Lower lobe of right lung (tissue), 2 donors: ENCODE measurements at places on chromosomes 12 and 14. TPM values are rescaled to one million over a fixed set of nuclear protein-coding genes. Genes with fewer than 3 reads are reported as not detected.

GRCh38 chr12:1662761-1663439 is 28.0 kb upstream of the ADIPOR2 start:
- H3K4me1 ChIP-seq, result peaks cover 53% of the 10 kb centered on the region
- DNase-seq, result peak; percentile 80
- peak overlapping the region; percentile 76 for H3K27ac ChIP-seq
- peak overlapping the region; percentile 19 for H3K4me3 ChIP-seq
- no peaks in the 10 kb centered on the region for H3K36me3 ChIP-seq

GRCh38 chr14:58430156-58430555 is 2.6 kb downstream of the KIAA0586 start:
- no peak overlapping the region for H3K4me3 ChIP-seq
- no peaks in the 10 kb centered on the region for H3K27me3 ChIP-seq
- H3K27ac ChIP-seq, result no peak overlapping the region
- peaks cover 30% of the 10 kb centered on the region for H3K4me1 ChIP-seq
- DNase-seq, result no peak

- peaks cover 10% of the 10 kb centered on the region for H3K27me3 ChIP-seq
- peaks cover 12% of the 10 kb centered on the region for H3K4me1 ChIP-seq
- no peaks in the 10 kb centered on the region for H3K36me3 ChIP-seq
- no peak overlapping the region for H3K27ac ChIP-seq
Measured at GRCh38 chr12:104963757-104964156, 5.7 kb upstream of the SLC41A2 start.

DNA sequence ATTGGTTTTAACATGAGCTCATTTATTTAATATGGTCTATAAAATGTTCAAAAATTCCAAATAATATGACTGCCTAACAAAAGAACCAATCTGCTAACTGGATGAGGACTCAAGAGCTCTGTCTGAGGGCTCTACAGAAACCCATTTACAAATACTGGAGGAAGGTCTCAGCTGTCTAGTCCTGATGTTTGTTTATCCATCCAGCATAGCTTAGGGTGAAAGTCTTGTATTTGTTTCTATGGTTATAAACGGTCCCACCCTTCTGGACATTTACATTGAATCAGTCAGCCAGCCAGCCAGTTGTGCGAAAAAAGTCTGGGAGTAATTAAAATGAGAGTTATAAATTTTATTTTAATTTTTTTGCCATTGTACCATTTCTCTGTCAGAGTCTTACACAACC is 220.7 kb downstream of the BMP4 start:
- H3K36me3 ChIP-seq, result no peaks in the 10 kb centered on the region
- H3K4me3 ChIP-seq, result no peak overlapping the region
- DNase-seq, result no peak
- H3K4me1 ChIP-seq, result no peaks in the 10 kb centered on the region

GRCh38 chr14:103775506-103775905 is 59.9 kb downstream of the ZFYVE21 start:
- no peak for DNase-seq
- peaks cover 31% of the 10 kb centered on the region for H3K36me3 ChIP-seq
- no peaks in the 10 kb centered on the region for H3K4me1 ChIP-seq
- no peaks in the 10 kb centered on the region for H3K27me3 ChIP-seq

DNA sequence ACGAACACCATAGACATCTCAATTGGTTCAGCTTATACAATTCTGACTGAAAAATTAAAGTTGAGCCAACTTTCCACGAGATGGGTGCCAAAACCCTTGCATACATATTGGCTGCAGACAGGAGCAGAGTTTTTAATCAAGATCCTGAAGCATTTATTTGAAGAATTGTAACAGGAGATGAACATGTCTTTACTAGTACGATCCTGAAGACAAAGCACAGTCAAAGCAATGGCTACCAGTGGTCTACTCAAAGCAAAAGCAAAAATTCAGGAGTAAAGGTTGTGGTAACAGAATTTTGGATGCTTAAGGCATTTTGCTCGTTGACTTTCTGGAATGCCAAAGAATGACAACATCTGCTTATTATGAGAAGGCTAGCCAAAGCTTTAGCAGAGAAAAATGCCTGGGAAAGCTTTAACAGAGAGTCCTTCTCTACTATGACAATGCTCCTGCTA is 20.7 kb downstream of the ZDHHC17 start:
- H3K27ac ChIP-seq, result peak overlapping the region; percentile 31
- no peak overlapping the region for H3K4me3 ChIP-seq
- peaks cover 29% of the 10 kb centered on the region for H3K4me1 ChIP-seq
- no peaks in the 10 kb centered on the region for H3K36me3 ChIP-seq

DNA sequence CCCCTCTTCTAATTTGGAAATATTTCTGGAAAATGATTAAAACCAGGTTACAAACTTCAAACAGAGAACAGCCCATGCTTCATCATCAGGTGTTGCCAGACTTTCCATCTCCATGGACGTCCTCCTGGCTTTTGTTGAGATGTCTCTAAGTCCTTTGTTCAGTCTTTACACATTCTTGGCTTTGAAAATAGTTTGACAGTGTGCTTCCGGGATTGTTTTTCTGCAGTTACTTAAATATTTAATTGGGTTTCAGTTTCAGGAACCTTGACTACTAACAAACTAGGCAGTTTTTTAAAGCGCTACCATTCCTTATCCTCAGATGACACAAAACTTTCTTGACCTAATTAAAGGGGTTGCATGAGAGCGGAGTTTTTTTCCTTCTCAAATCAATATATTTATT is 47.8 kb downstream of the GOLGA5 start:
- DNase-seq, result no peak
- H3K27ac ChIP-seq, result no peak overlapping the region
- no peak overlapping the region for H3K4me3 ChIP-seq
- H3K36me3 ChIP-seq, result peaks cover 54% of the 10 kb centered on the region

DNA sequence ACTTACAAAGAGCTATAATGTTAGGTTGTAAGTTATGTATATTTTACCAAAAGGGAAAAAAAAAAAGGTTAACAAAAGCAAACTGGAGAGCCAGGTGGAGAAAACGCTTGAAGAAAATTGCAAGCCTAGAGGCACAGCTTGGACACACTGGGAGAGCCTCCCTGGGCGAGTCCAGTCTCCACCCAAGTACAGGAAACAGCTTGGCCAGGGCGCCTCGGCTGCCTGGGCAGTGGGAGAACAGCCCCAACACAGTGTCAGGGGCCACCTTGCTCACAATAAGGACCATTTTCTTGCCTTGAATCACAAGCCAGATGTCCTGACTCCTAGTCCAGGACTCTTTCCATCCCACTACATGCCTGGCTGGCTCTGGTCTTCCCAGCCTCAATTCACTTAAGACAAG is 33.3 kb downstream of the TTC7B start:
- H3K27me3 ChIP-seq, result no peaks in the 10 kb centered on the region
- no peak for DNase-seq
- H3K36me3 ChIP-seq, result peaks cover 10% of the 10 kb centered on the region
- H3K4me1 ChIP-seq, result no peaks in the 10 kb centered on the region
- no peak overlapping the region for H3K4me3 ChIP-seq

DNA sequence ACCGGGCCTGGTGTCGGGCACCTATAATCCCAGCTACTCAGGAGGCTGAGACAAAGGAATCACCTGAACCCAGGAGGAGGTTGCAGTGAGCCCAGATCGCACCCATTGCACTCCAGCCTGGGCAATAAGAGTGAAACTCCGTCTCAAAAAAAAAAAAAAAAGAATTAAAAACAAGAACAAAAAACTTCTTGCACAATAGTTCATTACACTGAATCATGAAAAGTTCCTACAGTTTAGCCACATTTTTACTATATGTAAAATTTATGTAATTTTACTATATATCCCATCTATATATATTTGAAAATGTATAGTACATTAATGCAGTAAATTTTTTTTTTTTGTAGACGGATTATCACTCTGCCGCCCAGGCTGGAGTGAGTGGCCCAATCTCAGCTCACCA is 4.6 kb downstream of the ATP5F1B start:
- no peak for DNase-seq
- no peaks in the 10 kb centered on the region for H3K27me3 ChIP-seq
- no peak overlapping the region for H3K27ac ChIP-seq

DNA sequence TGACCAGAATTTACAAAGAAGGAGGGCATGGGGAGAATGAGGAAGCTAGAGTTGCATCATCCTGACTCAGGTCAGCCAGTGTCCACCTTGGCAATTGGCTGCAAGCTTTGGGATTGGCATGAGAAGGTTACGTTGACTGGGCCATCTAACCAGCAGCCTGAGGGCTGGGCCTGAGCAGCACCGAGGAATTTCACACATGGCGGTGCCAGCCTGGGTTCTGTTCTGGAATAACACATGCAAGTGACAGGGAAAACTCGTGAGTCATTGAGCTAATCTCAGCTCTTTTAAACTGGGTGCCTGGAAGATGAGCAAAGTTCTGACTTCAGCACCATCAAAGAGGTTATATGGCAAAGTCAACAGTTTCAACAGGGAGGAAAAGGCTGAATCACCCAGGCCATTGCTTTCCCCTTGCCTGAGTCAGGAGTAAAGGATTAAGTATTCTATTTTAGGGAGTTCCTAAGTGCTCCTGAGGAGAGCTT is 543.2 kb upstream of the TBX3 start:
- H3K4me1 ChIP-seq, result no peaks in the 10 kb centered on the region
- no peak overlapping the region for H3K4me3 ChIP-seq
- no peak overlapping the region for H3K27ac ChIP-seq
- no peaks in the 10 kb centered on the region for H3K36me3 ChIP-seq
- H3K27me3 ChIP-seq, result no peaks in the 10 kb centered on the region

GRCh38 chr12:99901181-99901580 is 83.6 kb downstream of the ANKS1B start:
- no peaks in the 10 kb centered on the region for H3K36me3 ChIP-seq
- DNase-seq, result no peak
- no peak overlapping the region for H3K27ac ChIP-seq
- no peaks in the 10 kb centered on the region for H3K27me3 ChIP-seq
- H3K4me1 ChIP-seq, result no peaks in the 10 kb centered on the region
- H3K4me3 ChIP-seq, result no peak overlapping the region

DNA sequence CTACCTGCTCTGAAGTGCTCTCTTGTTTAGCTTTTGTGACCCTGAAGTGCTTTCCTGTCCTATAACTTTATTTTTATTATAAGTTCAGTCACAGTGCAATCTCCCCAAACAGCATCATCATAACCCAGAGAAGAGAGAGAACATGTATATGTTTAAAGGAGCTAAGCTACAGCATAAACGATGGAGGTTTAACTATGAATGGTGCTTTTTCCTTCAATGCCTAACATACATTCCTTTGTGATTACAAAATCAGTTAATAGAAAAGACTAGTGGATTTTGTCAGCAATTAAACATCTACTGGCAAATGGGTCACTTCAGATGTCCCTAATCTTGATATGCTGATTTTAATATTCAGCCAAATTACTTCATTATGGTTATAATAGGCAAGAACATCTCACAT is 46.4 kb downstream of the ZFYVE21 start:
- H3K27me3 ChIP-seq, result no peaks in the 10 kb centered on the region
- H3K4me3 ChIP-seq, result no peak overlapping the region
- no peak for DNase-seq
- H3K4me1 ChIP-seq, result no peaks in the 10 kb centered on the region

DNA sequence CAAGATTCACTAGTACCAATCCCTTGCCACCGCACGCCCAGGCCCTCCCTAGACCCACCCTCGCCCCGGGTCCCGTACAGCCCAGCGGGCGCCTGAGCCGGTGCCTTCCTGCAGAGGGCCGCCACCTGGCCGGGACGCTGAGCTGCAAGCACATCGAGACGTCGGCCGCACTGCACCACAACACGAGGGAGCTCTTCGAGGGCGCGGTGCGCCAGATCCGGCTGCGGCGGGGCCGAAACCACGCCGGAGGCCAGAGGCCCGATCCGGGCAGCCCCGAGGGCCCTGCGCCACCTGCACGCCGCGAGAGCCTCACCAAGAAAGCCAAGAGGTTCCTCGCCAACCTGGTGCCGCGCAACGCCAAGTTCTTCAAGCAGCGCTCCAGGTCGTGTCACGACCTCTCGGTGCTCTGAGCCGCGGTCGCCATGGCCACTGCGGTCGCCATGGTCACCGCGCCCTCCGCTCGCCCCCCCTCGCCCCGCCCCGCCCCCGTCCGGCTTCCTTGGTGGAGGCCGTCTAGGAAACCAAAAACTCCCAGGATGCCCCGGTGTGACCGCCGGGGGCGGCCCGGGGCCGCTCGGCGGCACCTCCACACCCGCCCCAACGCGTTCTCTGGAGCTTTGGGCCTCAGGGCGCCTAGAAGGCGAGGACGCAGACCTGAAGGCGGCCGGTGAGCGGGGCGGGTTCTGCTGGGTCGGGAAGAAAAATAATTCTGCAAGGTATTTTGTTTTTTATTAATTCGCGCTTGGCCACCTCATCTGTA is 3.7 kb downstream of the REM2 start:
- peak overlapping the region; percentile 68 for H3K27ac ChIP-seq
- H3K36me3 ChIP-seq, result no peaks in the 10 kb centered on the region
- peak overlapping the region; percentile 70 for H3K4me3 ChIP-seq
- peaks cover 26% of the 10 kb centered on the region for H3K4me1 ChIP-seq
- no peaks in the 10 kb centered on the region for H3K27me3 ChIP-seq
- DNase-seq, result peak; percentile 87

GRCh38 chr12:56699020-56699661 is 11.1 kb upstream of the PTGES3 start:
- no peaks in the 10 kb centered on the region for H3K36me3 ChIP-seq
- DNase-seq, result no peak
- H3K4me1 ChIP-seq, result no peaks in the 10 kb centered on the region
- H3K4me3 ChIP-seq, result no peak overlapping the region

- no peaks in the 10 kb centered on the region for H3K27me3 ChIP-seq
- no peak for DNase-seq
- peaks cover 17% of the 10 kb centered on the region for H3K4me1 ChIP-seq
- H3K27ac ChIP-seq, result no peak overlapping the region
- H3K4me3 ChIP-seq, result no peak overlapping the region
Measured at GRCh38 chr14:90656973-90657372, 159.3 kb downstream of the TTC7B start.

- no peak overlapping the region for H3K27ac ChIP-seq
- DNase-seq, result no peak
- no peaks in the 10 kb centered on the region for H3K36me3 ChIP-seq
- peaks cover 5% of the 10 kb centered on the region for H3K27me3 ChIP-seq
Measured at GRCh38 chr14:90091393-90091792, 29.6 kb downstream of the KCNK13 start.

DNA sequence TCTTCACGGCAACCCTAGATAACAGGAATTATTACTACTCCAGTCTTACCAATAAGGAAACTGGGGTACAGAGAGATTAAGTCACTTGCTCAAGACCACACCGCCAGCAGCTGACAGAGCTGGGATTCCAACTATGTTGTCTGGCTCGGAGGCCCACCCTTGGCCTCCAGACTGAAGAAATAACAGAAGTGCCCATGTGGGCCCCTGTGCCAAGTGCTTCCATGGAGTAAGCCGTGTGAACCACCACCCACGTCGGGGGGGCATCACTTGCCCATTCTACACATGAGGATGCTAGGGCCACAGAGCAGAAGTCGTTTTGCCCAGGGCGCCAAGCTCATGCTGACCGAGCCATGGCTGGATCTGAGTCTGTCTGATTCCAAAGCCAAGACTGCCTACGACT is 926 bp upstream of the CMKLR1 start:
- H3K4me1 ChIP-seq, result peaks cover 22% of the 10 kb centered on the region
- DNase-seq, result peak; percentile 53
- H3K27ac ChIP-seq, result peak overlapping the region; percentile 72
- H3K36me3 ChIP-seq, result no peaks in the 10 kb centered on the region
- H3K27me3 ChIP-seq, result no peaks in the 10 kb centered on the region

Gene SALL2
- 7.1 TPM for total RNA-seq

Gene TPPP2
- total RNA-seq, result not detected

Gene CDCA4
- 6.9 TPM for total RNA-seq

Gene KRT82
- not detected for total RNA-seq

Gene MYF6
- not detected for total RNA-seq

Gene LACRT
- not detected for total RNA-seq

Gene RNASE3
- total RNA-seq, result not detected

Gene CPNE6
- total RNA-seq, result not detected

Gene MMP19
- total RNA-seq, result 35.2 TPM

Gene ADAM20
- total RNA-seq, result 1.5 TPM

Gene TMEM120B
- total RNA-seq, result 13.4 TPM
